SW 1271 (cell line): ENCODE measurements at places on chromosomes 4 and X.

- no peak for DNase-seq
These were observed 109.7 kb downstream of the SNCA start for GRCh38 chr4:89727238-89727637.

GRCh38 chrX:63784902-63785707, at the start of gene ARHGEF9:
Gene ARHGEF9 (minus strand): TSS chrX:63785214. CDS start chrX:63785145, 69 bp downstream.
- DNase-seq: no peak

- DNase-seq: no peak
These were observed 63.5 kb upstream of the PLAC8 start for GRCh38 chr4:83178029-83178428.

GRCh38 chr4:56342746-56343145, 44.5 kb downstream of the AASDH start:
- DNase-seq: no peak

DNA sequence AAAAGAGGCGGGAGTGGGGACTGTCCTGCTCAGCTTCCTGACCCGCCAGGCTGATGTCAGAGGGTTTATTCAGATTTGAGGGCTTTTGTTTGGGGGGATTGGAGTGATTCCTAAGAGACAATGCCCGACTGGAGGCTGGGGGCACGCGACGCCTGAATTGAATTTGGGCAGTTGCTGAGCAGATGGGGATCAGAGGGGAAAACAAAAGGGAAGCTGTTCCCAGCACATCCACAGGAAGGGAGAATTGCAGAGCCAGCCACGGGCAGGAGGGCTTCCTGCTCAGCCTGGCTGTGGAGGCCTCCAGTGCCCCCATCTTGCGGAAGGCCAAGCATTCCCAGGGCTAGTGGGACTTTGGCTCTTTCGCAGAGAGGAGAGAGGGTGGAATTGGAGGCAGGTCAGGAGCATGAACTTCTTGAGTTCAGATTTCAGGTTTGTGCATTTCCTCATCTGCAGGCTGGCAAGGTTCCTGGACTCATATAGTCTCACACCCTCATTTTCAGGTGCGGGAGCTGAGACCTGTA, 162.8 kb downstream of the NHS start:
- no peak for DNase-seq

DNA sequence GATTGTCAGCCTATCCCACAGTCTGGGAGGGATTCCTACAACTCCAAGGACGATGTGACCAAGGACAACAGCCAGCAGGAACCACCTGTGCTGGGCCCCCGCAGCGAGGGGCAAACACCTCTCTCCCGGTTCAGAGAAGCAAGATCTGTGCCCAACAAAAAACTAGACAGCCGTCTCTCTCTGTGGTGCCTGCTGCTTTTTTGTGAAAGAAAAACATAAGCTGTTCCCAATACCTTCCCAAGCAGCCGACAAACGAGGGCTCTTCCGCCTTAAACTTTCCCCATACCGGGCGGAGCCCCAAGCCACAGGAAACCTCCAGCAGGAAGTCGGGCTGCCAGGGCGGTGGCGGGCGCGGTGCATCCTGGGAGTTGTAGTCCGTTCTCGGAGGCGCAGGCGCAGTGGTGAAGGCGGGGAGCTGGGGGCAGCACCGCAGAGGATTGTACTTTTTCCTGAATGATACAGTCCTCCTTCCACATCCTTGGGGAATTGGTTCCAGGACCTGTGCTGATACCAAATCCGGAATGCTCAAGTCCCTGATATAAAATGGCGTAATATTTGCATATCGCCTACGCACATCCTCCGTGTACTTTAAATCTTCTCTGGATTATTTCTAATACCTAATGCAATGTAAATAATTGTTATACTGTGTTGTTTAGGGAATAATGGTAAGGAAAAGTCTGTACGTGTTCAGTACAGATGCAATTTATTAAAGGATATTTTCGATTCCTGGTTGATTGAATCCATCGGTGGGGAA, 63.1 kb upstream of the IRF2 start:
- DNase-seq: peak; percentile 80

DNA sequence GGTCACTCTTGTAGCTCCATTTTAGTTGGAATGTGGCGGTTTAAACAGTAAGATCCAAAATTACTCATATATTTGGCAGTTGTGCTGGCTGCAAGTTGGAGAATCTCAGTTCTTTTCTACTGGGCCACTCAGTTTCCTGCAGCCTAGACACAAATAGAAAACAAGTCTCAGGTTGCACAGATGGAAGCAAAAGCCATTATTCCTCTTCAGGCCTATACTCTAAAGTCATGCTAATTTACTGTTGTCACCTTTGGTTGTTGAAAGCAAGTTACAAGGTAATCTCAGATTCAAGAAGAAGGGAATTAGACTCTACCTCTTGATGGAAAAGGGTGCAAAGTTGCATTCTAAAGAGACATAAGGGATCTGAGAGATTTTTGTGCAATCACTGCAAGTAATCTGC, 345.4 kb downstream of the ADAM29 start:
- DNase-seq: no peak
